ENCODE measurements at places on chromosomes 2 and 18.

GRCh38 chr2:168454737-168455644, 1.1 kb upstream of the CERS6 start:
- no peak for DNase-seq

DNA sequence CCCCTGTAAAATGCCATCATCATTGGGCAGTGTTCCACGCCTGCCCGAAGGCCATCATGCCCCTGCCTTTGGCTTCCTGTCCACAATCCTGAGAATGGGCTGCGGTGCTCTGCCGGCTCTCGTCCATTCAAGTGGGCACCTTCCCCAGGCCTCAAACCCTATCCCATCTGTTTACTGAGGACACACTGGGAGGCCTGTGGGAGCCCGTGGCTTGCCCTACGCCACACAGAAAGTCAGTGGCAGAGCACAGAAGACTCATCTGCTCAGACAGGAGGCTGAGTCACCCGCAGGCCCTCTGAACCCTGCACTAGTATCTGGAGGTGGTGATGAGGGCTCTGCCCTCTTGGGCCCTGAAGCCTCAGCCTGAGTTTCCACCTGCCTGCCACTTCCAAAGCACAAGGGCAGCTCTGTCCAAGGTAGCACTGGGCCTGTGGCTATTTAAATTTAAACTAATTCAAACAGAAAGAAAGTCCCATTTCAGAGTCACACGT, 19.1 kb upstream of the ANKRD53 start:
- no peak for DNase-seq

DNA sequence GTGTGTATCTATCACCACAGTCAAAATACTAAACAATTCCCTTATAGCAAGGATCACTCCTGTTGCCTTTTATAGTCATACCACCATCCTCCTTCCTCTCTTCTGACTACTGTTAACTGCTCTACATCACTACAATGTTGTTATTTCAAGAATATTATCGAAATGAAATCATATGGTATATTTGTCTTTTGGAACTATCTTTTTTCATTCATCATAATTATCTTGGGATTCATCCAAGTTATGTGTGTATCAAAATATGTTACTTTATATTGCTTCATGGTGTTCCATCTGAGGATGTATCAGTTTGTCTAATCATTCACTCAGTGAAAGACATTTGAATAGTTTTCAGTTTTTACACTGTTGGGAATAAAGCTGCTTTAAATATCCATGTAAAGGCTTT, 1423.0 kb upstream of the PIK3C3 start:
- no peak for DNase-seq

DNA sequence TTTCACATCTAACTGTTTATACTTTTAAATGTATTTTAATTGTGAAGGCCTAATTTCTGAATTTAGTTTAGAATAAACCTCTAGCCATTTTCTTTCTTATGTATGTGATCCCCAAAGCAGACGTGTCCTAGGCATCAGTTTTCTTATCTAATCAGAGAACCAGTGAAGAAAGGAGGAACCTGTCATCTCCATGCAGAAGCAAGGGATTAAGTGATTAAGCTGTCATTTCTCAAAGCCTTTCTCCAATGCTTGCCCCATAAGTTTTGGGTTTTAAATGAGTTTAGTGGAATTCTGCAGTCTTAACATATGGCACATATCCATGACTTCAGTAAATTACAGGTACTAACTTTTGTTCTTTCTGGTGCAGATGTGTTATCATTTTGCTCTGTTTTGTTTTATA, 190.4 kb downstream of the PLCL1 start:
- DNase-seq, result no peak

DNA sequence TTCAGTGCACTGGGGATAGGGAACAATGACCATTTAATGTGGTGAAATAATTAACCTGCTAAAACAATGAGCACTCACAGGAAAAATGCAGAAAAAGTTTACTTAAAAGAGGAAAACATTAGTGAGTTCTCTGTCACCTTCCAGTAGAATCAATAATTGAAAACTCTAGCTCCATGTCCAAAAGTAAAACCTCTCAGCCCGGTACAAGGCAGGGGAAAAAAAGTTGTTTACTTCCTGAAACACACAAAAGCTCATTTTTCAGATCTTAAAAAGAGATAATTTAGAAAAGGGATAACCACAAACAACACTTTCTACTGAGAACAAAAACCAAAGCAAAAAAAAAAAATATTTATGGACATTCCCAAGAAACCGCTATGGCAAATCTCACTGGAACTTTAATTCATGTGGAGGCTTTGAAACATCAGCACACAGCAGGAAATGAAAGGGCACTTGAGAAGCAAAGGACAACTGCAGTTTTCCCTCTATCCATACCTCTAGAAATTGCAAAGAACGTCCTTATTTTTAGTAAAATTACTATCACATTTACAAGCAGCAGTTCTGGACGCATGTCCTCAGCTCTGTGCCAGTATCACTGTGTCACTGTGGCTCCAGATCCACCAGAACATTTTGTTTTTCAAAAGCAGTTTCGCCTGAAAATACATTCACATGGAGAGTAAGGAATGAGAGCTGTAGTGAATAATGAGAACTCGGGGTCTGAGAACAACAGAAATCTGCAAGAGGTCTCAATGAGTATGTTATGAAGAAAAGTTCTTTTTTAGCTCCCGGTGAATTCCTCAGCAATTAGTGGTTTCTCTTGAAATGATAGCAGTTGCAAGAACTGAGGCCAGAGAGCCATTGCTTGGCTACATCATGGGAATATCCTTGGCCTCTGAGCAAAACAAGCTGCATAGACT, 44.7 kb upstream of the DNAH7 start:
- no peak for DNase-seq

- no peak for DNase-seq
These were observed 2102.3 kb upstream of the CELF4 start for GRCh38 chr18:39667905-39668304.

GRCh38 chr2:63078852-63079606, 28.4 kb downstream of the OTX1 start:
- DNase-seq, result peak; percentile 55

DNA sequence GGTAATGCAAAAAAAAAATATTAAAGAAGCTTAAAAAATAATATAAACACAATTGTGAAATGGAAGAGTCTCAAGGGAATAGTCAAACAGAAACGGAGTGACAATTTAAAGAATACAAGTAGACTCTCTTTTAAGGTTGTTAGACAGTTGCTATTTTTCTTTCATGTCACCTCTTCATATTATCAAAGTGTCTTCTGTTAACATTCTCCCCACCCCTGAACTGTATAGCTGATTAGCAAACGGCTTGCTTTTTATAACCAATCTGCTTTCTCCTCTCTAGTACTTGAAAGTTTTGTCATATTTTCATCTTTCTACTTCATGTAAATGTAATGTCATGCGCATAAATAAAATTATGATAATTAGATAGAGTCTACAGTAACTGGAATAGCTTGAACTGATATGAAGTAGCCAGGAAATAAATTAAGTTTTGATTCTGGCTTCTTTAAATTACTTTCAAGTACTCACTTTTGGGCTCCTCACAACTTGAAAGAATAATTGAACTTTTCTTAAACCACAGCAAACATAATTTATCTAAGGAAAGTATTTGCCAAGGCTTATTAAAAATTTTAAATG, 37.0 kb downstream of the BARD1 start:
- no peak for DNase-seq

- DNase-seq, result no peak
These were observed 18.0 kb downstream of the PARD6G start for GRCh38 chr18:80229363-80229762.

DNA sequence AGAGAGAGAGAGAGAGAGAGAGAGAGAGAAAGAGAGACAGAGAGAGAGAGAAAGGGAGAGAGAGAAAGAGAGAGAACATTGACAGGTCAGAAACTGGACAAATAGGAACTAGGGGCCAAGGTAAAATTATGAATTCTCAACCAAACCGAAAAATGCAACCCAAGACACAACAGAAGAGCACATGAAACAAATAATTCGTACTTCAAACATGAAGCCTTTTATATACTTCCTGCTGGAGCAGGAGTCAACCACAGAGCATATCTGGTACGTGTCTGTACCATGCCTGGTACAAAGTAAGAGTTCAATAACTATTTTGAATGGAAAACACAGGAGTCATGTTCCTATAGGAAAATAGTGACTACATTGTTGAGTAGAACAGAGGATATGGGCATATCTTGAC, 6.5 kb upstream of the VPS54 start:
- DNase-seq, result no peak

GRCh38 chr18:79528846-79529245, 133.1 kb downstream of the NFATC1 start:
- DNase-seq, result peak; percentile 77

GRCh38 chr2:210617732-210618330, 61.4 kb downstream of the CPS1 start:
- DNase-seq, result peak; percentile 53

DNA sequence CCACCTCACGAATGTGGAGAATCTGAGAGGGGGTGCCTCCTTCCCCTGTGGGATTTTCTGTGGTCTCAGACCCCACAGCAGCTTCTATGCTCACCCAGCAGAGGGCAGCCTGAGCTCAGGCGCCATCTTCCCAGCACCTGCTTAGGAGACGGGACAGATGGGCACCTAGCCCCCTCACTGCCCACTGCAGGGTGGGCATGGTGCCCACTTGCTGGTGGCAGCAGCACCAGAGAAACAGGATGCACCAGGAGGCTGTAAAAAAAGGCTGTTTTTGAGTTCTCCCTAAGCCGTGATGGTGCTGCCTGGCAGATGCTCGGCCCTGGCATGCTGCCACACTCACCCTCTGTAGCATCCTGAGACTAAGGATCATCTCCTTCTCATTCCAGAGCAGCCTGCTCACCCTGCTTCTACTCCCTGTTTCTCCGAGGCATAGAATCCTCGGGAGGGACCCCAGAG, 19.1 kb upstream of the SLC20A1 start:
- DNase-seq, result peak; percentile 79

GRCh38 chr18:13336841-13337240, 118.3 kb downstream of the LDLRAD4 start:
- DNase-seq, result no peak

- DNase-seq, result no peak
These were observed 12.9 kb downstream of the SMARCAL1 start for GRCh38 chr2:216425008-216425787.

Measured in D341Med (cell line).